OCI-LY7 (cell line): ENCODE measurements at places on chromosomes 13 and 19. TPM values are rescaled to one million over a fixed set of nuclear protein-coding genes. Genes with fewer than 3 reads are reported as not detected.

DNA sequence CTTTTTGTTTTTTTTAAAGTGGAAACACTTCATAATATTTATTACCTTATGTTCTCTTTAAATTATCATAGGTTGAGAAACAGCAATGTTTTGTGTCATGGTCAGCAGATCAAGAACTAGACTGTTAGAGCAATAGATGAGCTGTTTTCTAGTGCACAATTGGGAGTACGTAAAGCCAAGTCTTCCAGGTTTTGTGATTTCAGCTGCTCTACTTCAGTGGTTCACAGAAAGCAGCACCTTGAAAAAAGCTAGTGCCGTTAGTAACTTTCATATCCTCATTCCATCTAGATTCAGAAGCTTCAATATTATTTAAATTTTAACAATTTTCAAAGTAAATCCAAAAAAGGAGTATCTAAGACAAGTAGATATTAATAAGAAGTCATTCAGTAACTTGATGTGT lies 1.9 kb downstream of the GPR18 start:
- peak; percentile 64 for DNase-seq

GRCh38 chr13:109968876-109969577 lies 182.6 kb upstream of the IRS2 start:
- DNase-seq = no peak

Gene SOX1
- not detected in 2 replicates for total RNA-seq

- no peak for DNase-seq
Observed at GRCh38 chr13:26562512-26562890, 5.0 kb downstream of the WASF3 start.

Gene TTC9B
- total RNA-seq = not detected in 2 replicates

DNA sequence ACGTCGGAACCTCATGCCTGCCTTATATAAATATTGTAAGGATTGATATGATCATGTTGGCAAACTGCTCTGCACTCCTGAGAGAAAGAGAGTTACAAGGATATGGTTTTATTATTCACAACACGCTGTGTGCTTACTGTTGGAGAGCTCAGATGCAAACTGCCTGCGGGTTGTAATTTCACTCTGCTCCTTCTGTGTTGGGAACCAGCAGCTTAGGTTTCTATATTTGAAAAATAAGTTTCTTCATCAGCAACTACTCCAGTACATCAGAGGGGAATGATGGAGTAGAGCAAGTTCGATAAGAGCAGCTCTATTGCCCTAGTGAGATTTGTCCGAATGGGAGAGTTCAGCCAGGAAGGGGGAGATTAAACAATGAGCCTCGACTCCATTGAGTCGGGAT lies 106.9 kb upstream of the UBL3 start:
- no peak for DNase-seq

Gene IGFL2
- total RNA-seq = not detected in 2 replicates
